ENCODE measurements at places on chromosomes 2 and 18.

- no peak for DNase-seq
These were observed 10.2 kb upstream of the SPATA3 start for GRCh38 chr2:230985519-230986231.

DNA sequence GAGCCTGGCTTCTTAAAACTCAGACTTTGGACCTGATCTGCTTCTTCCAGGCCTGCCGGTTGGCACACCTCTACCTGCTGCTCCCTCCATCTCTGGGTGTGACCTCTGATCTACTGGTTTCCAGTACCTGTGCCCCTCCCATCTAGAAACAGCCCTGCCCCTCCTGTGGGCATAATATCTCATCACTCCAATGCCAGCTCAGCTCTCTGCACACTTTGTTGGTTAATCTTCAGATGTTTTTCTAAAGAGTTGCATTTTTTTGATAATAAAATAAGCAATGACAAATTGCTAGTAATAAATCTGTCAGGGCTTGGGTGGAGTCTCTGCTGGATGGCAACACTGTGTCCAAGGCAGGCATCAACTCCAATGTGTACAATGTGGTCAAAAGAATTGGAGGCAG, 89.6 kb upstream of the PPP1CB start:
- no peak for DNase-seq

DNA sequence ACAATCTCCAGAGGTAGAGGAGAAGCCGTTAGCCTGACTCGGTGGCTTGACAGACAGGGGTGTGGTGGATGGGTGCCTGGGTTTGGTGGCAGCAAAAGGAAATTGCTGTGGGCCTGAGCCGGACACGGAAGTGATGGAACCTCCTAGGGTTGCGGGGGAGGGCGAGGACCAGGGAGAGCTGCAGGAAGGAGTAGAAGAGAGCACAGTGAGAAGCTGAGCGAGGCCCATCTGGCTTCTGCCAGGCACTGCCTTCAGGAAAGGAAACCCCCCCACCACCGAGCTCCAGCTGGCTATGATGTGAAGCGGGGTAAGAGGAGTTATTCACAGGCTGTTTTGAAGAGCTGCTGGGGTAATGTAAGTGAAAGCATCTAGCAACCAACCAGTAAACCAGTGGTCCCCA, 134.6 kb downstream of the TSN start:
- no peak for DNase-seq

DNA sequence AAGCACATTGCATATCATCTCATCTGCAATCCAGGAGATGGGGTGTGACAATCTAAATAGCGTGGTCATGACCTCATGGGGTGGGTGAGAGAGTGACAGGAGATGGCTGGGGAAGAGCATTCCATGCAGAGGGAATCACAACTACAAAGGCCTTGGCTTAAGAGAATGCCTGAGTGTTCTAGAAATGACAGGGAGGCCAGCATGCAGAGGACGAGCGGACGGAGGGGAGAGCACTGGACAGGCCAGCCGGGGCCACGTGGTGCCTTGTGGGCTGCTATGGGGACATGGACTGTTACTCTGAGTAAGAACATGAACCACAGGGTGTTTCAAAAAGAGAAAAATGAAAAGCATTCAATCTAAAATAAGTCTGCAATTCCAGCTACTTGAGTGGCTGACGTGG, 117.9 kb upstream of the ODC1 start:
- no peak for DNase-seq

GRCh38 chr18:13105059-13105458, 113.5 kb upstream of the LDLRAD4 start:
- no peak for DNase-seq

All from HuH-7.5 (cell line).